Activated CD8-positive, alpha-beta T cell treated with anti-CD3 and anti-CD28 coated beads for 36 hours (primary cell): ENCODE measurements at places on chromosomes 1 and 21. TPM values are rescaled to one million over a fixed set of nuclear protein-coding genes. Genes with fewer than 3 reads are reported as not detected.
A peak's percentile ranks its signal among the peaks of the same experiment; 100 is the strongest.

LCE1B gene
- total RNA-seq, result not detected

RGS4 gene
- not detected for total RNA-seq

DNA sequence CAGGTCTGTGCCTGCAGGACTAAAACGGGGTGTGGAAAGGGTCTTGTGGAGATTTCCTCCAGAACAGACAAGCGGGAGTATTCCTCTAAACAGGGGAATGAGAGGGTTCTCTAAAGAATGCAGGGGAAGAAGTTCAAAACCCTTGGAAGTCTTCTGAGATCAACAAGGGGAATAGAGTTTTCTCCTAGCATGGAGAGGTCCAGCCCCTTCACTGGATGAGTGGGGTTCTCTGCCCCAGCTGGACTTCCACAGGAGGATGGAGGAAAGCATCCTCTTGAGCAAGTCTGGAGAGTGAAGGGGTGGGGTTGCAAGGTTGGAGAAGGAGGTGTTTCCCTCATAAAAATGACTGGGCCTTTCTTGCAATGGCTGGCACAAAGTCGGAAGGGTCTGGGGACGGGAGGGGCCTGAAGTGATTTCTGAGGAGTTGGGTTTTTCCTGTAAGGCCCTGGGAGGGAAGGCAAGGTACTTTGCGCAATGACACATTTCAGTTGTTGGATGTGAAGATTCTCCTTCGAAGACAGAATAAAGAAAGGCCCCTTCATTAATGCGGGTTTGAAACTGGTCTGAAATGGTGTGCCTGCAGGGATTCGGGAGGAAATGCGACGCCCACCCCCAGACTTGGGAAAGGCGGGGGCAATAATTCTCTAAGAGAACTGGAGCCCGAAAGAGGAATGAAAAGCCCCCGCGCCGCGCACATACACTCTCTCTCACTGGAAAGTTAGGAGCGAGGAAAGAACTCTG is 884 bp downstream of the SPATA6 start:
- no peaks in the 10 kb centered on the region for H3K36me3 ChIP-seq
- DNase-seq, result peak; percentile 5
- H3K27me3 ChIP-seq, result peaks cover 17% of the 10 kb centered on the region
- H3K4me1 ChIP-seq, result peaks cover 23% of the 10 kb centered on the region
- no peak overlapping the region for H3K27ac ChIP-seq

GRCh38 chr1:115882913-115883902 is 42.3 kb upstream of the NHLH2 start:
- peaks cover 8% of the 10 kb centered on the region for H3K27me3 ChIP-seq
- no peak for DNase-seq
- no peak overlapping the region for H3K4me3 ChIP-seq
- no peaks in the 10 kb centered on the region for H3K36me3 ChIP-seq
